ENCODE measurements at places on chromosomes 2 and 18.

GRCh38 chr2:14016289-14016955 lies 616.1 kb upstream of the LRATD1 start:
- DNase-seq, result no peak

DNA sequence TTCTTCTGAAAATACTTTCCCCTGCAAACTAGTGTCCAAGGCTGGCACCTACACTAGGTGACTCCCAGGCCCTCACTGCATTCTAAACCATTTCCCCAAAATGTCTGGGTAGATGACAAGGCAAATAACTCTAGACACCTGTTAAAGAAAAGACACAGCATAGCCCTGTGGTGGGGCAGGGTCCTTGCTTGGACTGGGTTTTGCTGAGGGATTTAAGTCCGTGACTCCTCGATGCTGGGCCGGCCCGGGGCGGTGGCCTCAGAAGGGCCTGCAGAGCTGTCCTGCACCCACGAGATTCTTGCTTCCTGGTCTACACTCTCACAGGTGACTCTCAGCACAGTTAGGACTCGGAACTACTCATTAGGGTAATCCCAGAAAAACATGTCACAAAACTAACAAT lies 55.2 kb downstream of the MBP start:
- no peak for DNase-seq

- DNase-seq, result peak; percentile 84
Measured at GRCh38 chr2:153871231-153872221, at the start of gene GALNT13. Gene GALNT13, plus strand, starts transcription at chr2:153871922.

DNA sequence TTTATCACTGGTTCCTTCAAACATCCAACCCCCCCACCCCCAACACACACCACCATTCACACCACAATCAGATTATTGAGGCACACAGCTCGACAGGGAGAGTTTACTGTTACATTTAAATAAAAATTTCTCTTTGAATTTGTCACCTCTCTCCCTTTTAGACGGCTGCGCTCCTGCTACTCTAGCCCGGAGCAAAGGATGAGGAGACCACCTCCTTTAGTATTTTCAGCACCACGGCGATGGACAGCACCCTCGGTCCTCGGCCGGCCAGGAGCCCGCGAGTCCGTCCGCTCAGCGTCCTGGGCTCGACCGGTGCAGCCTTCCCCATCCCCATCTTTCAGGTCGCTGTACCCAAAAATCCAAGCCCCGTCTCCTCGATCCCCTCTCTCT lies 892 bp downstream of the CELF4 start:
- no peak for DNase-seq

GRCh38 chr18:54702686-54703085 lies 111.6 kb downstream of the DYNAP start:
- no peak for DNase-seq

DNA sequence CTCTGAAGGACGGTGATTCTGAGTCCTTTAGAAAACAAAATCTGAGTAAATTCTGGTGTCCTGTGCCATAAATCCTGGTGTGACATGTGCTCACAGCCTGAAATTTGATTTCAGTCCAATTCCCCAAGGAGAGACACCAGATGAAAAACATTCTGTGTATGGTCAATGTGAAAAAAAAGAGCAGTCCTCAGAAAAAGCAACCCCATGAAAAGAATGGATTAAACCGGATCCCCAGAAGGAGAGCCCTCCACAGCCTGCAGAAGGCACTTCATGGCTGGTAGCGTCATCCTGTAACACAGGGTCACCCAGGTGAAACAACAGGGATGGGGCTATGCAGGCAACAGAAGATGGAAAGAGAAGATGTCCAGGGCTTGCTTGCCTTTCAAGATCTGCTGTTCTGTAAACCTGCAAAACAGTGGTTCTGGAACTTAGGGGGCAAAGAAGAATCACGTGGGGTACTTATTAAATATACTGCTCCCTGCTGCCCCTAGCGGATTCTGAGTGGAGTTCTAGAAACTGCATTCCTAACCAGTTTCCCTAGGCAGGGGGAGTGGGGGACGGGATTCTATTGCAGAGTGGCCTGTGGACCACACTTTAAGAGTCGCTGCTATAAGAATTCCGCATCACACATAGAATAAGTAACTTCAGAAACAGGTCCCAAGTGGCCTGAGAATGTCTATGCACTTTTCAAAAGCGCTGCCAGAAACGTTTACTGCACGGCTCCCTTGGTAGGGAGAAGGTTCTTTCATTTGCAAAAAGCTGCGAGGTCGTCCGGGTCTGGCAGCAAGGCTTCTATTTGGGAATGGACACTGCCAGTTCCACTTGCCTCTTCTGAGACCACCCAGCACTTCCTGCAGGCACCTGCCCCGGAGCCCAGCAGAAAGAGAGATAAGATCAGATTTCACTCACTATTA lies 118.9 kb upstream of the ARL5A start:
- no peak for DNase-seq

DNA sequence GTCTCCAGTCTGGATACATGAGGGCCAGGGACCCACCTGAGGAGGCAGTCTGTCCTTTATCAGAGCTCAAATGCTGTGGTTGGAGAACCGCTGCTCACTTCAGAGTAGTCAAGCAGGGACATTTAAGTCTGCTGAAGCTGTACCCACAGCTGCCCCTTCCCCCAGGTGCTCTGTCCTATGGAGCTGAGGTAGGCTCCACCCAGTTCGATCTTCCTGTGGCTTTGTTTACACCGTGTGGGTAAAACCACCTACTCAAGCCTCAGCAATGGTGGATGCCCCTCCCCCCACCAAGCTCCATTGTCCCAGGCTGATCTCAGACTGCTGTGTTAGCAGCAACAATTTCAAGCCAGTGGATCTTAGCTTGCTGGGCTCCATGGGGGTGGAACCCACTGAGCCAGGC lies 731.4 kb upstream of the HS6ST1 start:
- DNase-seq, result no peak

- DNase-seq, result no peak
Measured at GRCh38 chr18:3084206-3084605, 71.3 kb upstream of the LPIN2 start.

DNA sequence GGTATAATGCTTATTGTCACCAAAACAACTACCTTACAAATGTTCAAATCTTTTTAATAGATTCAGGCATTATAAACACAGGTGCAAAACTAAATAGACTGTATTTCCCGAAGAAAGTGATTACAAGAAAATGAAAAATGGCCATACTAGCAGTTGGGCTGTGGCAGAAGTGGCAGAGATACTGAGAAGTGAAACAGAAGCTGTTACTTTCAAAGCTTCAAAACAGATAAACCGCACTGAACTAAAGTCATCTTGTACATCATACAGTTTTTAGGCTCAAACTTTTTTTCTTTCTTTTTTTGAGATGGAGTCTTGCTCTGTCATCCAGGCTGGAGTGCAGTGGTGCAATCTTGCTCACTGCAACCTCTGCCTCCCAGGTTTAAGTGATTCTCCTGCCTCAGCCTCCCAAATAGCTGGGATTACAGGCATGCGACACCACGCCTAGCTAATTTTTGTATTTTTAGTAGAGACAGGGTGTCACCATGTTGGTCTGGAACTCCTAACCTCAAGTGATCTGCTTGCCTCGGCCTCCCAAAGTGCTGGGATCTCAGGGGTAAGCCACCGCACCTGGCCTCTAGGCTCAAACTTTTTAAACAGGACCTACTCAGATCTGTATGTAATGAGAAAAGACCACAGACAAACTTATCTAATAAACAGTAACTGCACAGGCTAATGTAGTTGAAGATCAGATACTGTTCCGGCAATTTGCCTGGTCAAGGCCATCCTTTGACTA lies 77.9 kb upstream of the SATB2 start:
- no peak for DNase-seq

Data from NCI-H1092 (cell line).